ENCODE measurements at places on chromosomes 7 and 10.

GRCh38 chr10:228366-228765 lies 93.1 kb downstream of the ZMYND11 start:
- no peak for DNase-seq

GRCh38 chr7:100407285-100408180 lies 21.0 kb downstream of the ZCWPW1 start:
- DNase-seq = peak; percentile 56

DNA sequence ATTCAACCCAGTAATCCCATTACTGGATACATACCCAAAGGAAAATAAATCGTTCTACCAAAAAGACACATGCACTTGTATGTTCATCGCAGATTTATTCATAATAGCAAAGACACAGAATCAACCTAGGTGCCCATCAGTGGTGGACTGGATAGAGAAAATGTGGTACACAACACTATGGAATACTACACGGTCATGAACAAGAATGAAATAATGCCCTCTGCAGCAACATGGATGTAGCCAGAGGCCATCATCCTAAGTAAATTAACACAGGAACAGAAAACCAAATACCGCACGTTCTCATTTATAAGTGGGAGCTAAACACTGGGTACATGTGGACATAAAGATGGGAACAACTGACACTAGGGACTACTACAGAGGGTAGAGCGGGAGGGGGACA lies 120.4 kb downstream of the MICU1 start:
- no peak for DNase-seq

GRCh38 chr10:122102869-122103525 lies 114.0 kb downstream of the TACC2 start:
- no peak for DNase-seq

- no peak for DNase-seq
Observed at GRCh38 chr10:78936412-78937342, 132.1 kb upstream of the ZMIZ1 start.

- DNase-seq = no peak
Observed at GRCh38 chr7:45525057-45525456, 49.1 kb upstream of the ADCY1 start.

DNA sequence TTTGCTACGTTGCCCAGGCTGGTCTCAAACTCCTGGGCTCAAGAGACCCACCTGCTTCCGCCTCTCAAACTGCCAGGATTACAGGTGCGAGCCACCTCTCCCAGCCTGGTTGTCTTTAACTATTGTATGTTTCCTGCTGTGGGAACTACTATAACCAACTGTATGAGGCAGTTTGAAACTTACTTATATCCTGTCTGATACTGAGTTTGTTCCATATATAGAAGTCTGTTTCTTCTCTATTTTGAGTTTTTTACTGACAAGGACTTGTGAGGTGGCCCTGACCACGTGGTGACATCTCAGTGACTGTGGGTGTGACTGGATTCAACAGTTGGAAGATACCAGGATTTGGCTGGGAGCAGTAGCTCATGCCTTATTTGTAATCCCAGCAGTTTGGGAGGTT lies 14.2 kb downstream of the FBH1 start:
- peak; percentile 46 for DNase-seq
